ENCODE measurements at places on chromosomes 11 and 22.

DNA sequence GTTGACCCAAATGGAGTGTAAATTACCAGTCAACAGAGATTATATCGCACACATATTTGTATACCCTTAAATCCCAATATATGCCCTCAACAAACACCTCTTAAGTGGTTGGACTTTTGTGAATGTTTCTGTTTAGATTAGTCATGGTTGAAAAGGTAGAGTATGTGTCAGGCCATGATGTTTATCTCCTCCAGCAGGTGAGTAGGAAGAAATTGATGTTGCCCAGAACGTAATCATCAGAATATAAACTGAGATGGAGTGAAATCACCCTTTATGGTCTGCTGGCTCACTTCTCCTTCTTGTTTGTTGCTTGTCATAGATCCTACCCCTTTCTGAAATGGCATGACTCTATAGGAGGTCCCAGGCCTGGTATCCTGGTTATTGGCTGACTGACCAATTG, 431.8 kb downstream of the ETS1 start:
- no peak for DNase-seq

DNA sequence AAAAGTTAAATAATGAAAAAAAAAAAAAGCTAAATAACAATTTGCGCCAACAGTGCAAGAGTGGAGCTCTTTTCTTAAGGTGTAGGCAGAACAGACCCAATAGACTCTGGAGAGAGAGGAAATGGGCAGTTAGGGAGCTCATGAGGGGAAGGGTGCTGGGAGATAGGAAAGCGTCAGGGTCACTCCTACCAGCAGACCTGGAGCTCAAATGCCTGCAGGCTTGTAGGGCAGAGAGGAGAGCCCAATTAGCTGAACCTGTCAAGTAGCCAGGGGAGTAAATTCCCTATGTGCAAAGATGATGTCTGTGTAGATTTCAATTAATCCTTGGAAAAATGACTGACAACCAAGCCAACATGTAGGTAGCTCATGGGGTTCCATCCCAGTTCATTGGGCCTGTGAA, 73.0 kb downstream of the RAB30 start:
- DNase-seq = no peak

GRCh38 chr22:47356511-47357011, 594.1 kb downstream of the TBC1D22A start:
- no peak for DNase-seq

- no peak for DNase-seq
Observed at GRCh38 chr11:111819161-111819828, 52.1 kb downstream of the ALG9 start.

DNA sequence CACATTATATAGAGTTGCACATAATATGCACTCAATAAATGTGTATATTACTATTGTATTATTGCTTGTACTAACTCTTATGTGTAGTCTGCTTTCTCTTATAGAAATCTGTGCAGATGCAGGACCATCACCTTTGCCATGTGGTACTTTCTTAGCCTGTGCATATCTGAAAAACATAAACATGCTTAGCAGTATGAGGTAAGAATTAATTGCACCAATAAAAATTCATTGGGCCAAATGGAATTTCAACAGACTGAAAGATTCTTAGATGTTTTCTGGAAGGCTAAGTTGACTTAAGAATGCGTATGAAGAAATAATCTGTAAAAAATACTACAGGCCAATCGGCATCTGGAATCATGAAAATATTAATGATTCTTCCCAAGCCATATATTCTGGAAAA, 55.3 kb downstream of the TRPC6 start:
- no peak for DNase-seq

DNA sequence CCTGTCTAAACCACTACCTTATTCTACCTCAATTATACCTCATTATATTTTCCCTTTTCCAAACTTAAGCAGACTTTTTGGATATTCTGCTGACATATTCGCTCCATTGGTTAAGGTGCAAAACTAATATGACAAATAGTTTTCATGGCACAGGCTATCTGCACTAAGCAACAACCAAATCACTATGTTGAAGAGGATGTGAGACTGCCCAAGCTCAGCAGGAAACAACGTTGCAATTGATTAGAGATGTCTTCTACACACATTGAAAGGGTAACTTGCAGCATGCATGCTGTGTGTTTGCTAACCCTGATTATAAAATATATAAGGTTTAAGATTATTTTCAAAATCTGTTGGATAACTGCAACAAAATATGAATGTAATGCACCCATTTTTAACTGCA, 61.6 kb downstream of the STK33 start:
- DNase-seq = no peak

DNA sequence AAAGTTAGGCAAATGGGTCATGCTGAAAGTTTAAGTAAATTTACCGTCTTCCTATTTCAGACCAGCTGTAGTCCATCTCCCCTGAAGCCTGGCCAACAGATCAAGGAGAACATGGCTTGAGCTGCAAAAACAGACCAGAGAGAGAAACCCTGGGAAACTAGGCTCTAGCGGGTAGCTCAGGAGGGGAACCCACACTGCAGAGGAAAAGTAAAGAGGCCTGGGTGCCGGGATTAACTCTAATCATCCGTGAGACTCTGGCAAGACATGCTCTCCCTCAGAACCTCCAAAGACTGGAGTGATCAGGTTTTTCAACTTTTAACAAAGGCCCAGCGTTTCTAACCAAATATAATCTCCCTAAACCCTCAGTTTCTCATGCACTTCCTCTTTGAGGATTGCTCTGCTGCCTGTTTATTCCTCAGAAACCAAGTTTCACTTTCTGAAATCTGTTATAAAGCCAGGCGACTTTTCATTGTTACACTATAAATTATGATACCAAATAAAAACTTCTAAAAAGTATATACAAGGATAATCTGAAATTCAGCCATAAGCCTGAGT, 67.5 kb downstream of the GAB2 start:
- DNase-seq = no peak
